ENCODE measurements at places on chromosomes 4 and X.
A peak's percentile ranks its signal among the peaks of the same experiment; 100 is the strongest.

- DNase-seq: no peak
These were observed 90.3 kb upstream of the CAMK2D start for GRCh38 chr4:113851816-113852215.

DNA sequence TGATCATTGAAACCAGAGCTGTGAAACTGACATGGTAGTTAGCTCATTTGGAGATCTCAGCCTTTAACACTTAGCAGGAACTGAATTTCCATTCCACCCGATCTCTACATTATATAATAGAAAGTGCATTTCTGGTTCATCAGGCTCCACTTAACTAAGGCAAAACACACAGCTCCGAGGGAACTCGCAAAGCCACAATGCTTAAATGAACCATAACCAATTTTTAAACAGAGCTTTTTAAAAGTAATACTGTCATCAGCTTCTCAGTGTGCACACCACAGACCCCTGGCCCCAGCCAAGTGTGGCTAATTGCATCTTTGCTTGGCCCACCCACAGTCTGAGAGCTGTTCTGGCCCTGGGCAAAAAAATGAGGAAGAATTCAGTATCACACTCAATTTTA lies 66.1 kb downstream of the DCHS2 start:
- DNase-seq: no peak

- DNase-seq: no peak
These were observed 1587.9 kb upstream of the ADGRL3 start for GRCh38 chr4:59612235-59612634.

GRCh38 chr4:98399915-98400314 lies 138.7 kb downstream of the RAP1GDS1 start:
- DNase-seq: no peak

- DNase-seq: no peak
These were observed 37.6 kb downstream of the GPR174 start for GRCh38 chrX:79182071-79182470.

GRCh38 chrX:114365065-114365834 lies 218.6 kb upstream of the HTR2C start:
- no peak for DNase-seq

GRCh38 chr4:20662851-20663250 lies 37.4 kb upstream of the PACRGL start:
- DNase-seq: no peak

DNA sequence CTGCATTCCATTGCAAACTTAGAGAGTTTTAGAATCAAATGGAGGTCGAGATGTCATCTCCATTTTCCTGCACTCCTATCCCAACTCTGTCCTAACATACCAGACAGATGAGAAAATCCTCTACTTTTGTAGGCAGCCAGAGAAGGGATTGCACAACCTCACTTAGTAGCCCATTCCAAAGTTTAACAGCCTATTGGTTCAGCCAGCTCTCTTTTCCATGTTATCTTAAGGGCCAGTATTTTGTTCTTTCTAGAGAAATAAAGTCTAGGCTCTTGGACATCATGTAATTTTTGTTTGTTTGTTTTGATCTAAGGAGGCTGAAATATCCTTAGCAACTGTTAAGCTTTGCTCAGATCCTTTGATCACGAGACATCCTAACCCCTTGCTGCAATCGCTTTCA lies 173.0 kb downstream of the COX18 start:
- no peak for DNase-seq

DNA sequence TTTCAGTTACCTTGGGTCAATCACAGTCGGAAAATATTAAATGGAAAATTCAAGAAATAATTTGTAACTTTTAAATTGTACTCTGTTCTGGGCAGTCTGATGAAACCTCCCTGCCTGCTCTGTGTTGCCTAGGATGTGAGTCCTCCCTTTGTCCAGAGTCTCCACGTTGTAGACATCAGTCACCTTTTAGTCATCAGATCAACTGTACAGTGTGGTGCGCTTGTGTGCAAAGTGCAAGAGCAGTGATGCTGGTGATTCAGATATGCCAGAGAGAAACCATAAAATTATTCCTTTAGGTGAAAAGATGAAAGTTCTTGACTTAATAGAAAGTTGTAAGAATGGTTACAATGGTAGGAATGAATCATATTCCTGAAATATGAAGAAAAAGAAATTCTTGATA lies 1.4 kb downstream of the SPATA4 start:
- peak; percentile 52 for DNase-seq

DNA sequence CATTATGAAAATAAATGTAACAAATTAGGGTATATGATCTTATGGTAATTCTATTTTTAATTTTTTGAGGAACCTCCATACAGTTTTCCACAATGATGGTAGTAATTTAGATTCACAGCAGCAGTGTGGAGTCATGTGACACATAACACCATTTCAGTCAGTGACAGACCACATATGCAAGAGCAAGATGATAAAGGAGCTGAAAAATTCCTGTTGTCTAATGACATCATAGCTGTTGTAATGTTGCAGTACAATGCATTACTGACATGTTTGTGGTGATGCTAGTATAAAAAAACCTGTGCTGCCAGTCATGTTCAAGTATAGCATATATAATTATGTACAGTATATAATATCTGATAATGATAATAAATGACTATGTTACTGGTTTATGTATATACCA lies 28.5 kb downstream of the EMCN start:
- no peak for DNase-seq

DNA sequence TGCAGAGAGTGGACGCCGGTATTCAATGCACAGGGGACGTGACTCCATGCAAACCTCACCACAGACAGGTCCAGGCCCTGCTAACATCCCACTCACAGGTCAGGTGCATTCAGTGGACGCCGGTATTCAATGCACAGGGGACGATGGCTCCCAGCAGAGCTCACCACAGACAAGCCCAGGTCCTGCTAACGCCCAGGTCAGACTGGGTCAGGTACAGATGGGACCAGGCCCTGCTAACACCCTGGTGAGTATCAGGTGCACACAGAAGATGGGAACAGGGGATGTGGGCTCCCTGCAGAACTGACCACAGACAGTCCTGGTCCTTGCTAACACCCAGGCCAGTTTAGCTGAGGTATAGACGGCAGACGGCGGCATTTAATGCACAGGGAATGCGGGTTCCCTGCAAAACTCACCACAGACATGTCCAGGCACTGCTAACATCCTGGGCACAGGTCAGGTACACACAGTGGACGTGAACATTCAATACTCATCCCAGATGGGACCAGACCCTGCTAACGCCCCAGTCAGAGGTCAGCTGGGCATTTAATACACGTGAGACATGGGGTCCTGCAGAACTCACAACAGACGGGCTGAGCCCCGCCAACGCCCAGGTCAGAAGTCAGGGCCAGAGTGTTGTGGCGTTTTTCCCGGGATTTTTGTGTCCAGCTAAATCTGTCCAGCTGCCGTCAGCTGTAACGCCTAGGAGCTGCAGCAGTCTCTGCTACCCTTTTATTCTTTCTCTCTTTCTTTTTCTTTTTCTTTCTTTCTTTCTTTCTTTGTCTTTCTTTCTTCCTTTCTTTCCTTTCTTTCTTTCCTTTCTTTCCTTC lies 99.2 kb downstream of the SHOX start:
- no peak for DNase-seq

DNA sequence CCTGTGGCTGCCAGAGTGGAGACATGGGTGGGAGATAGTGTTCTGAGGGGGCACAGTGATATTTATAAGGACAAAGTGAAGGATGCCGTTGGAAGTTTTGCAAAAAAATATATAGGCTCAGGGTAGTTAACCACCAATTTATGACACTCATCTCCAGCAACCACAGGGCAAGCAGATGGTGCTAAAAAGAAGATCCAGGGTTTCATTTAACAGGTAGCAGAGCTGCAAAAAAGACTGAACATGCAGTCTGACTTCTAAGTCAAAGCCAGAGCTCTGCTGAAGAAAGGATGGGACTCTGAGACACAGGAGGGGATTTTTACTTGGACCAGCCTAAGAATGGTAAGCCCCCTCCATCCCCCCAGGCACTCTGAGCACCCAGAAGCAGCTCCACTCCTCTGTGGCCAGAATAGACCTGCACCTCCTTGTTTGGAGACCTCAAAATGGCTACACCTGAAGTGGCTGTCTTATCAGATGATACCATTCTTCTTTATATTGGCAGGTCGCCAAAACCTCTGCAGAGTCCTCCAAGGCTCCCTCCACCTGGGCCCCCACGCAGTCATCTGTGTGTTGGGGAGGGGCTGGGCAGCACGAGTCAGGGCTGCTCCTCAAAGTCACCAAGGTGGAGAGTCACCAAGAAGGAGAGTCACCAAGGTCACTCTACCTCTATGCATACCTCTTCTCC lies 161.4 kb upstream of the FAM9B start:
- DNase-seq: no peak

GRCh38 chr4:52994567-52994966 lies 132.4 kb downstream of the RASL11B start:
- DNase-seq: no peak

DNA sequence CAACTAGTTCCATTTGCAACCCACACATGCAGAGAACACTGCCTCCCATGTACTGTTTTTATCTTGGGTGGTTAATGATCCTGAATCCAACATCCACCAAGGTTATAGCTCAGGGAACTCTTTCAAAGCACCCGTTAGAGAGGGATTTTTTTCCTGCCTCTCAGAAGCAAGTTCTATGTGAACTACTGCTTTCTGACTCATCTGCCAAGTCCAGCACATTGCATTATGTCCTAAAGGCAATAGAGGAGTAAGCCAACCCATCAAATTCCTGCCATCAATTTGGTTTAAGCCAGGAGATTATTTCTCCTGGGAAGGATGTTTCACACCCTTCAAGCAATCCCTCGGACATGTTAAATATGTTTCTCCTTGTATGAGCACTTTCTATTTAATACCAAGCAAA lies 334.5 kb downstream of the GASK1B start:
- no peak for DNase-seq

DNA sequence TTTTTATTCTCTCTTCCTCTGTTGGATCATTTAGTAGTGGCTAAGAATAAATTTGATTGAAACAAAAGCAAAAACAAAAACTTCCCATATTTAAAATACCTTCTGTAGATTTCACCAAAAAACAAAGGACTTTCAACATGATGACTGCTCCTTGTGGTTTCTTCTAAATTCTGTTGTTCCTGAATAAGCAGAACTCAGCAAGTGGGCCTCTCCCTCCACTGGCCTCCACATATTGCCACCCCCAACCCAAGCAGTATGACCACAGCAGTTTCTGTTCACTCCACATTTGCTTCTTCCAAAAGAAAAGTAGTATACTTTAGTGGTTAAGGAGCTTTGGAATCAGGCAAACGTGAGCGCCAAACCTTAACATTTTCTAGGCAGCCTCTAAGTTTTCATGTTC lies 114.7 kb downstream of the COX18 start:
- DNase-seq: no peak

GRCh38 chr4:146260521-146260920 lies 46.2 kb downstream of the REELD1 start:
- DNase-seq: no peak

All from activated T-cell treated with anti-CD3 and anti-CD28 coated beads for 24 hours (primary cell).